ENCODE measurements at places on chromosomes 7 and 10.

DNA sequence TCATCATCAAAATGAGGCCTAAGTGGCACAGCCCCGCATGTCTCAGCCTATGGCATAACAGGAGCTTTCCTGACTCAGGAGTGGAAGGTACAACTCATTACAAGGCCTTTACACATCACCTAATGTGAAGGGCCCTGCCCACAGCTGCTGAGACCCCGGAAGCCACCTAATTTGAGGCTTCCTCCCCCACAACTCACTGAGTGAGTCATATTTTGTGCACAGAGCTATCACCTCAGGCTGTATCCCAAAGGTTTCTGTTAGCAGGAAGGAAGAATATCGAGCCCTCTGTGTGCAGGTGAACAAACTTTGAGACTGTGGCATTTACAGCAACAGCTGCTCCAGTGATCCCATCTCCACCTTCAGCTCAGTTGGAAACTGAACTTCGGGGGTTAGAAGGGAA, 20.6 kb downstream of the HTR5A start:
- DNase-seq, result no peak

- no peak for DNase-seq
Measured at GRCh38 chr10:52571516-52572182, 200.9 kb downstream of the MBL2 start.

DNA sequence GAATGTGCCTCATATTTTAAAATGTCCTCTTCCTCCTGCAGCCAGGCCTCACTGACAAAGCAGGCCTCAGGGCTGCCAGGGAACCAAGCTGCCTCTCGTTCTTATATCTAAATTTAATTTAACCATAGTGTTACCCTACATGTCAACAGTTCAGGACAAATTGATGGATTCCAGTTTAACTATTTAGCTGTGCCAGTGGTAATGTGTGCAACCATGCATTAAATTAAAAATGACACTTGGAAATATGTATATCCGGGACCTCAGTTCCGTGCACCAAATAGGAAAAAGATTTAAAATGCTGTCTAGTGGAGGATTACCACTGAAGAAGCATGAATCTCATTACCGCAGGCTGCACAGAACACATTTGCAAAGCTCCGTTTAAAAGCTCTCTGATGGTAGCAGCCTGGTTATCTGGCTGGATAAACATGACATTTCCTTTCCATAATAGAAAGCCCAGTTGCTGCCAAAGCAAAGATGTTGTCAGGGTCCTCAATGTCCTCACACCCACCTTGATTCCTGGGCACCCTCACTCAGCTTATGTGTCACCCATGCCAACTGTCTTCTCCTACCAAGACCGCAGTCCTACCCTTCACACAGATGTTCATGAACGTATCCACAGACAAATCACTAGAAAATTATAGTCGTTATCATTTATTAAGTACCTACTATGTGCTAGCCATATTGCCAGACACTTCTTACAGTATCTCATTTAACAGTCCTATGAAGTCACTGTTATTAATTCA, 73.3 kb upstream of the FRMD4A start:
- no peak for DNase-seq

DNA sequence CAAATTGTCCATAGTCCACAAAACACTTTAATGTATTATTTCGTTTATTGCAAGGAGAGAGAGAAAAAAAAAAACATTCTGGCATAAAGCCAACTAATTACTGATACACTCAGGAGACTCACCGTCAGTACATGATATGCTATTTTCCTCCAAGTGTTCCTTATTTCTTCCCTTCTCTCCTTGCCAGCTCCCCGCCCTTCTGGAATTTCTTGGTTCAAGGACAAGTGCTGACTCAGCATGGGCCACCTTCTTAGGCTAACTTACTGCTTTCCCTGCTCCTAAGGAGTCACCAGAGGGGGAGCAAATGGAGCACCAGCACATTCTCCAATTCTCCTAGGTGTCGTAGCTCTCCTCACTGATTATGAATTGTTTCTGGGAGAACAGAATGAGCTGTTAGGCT, 133.8 kb upstream of the HDAC9 start:
- DNase-seq, result peak; percentile 54
